ENCODE measurements at places on chromosomes 2 and 18. TPM values are rescaled to one million over a fixed set of nuclear protein-coding genes. Genes with fewer than 3 reads are reported as not detected.

GRCh38 chr2:234146087-234146826, 95.8 kb downstream of the SPP2 start:
- no peak for DNase-seq

- DNase-seq = no peak
Observed at GRCh38 chr2:204715361-204715760, 170.1 kb downstream of the PARD3B start.

GRCh38 chr2:59744436-59744835, 809.0 kb downstream of the BCL11A start:
- no peak for DNase-seq

DNA sequence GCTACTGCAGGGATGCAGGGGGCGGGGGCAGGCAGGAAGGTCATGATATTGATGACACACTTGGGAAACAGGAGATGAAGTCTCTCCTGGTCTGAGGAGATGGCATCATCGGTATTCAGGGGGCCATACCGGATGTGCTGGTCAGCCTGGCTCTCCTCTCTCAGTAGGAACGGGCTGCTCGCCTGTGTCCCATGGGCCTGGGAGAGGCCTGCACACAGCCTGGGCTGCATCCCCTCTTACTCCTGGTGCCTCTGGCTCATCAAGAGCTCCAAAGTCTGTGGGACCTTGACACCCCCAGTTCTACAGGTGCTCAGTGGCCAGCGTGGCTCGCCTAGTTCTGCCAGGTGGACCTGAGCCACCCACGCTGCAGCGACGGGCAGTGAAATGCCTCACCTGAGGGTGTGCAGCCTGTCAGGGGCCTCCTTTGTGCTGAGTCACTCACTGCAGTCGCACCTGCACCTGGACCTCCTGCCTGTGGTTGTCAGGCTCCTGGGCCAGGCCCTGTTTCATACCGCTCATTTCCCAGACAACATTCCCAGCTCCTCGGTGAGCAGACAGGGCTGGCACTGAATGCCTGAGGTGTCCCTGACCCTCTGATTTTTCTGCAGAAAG, 18.6 kb upstream of the CNDP1 start:
- DNase-seq = peak; percentile 47

DNA sequence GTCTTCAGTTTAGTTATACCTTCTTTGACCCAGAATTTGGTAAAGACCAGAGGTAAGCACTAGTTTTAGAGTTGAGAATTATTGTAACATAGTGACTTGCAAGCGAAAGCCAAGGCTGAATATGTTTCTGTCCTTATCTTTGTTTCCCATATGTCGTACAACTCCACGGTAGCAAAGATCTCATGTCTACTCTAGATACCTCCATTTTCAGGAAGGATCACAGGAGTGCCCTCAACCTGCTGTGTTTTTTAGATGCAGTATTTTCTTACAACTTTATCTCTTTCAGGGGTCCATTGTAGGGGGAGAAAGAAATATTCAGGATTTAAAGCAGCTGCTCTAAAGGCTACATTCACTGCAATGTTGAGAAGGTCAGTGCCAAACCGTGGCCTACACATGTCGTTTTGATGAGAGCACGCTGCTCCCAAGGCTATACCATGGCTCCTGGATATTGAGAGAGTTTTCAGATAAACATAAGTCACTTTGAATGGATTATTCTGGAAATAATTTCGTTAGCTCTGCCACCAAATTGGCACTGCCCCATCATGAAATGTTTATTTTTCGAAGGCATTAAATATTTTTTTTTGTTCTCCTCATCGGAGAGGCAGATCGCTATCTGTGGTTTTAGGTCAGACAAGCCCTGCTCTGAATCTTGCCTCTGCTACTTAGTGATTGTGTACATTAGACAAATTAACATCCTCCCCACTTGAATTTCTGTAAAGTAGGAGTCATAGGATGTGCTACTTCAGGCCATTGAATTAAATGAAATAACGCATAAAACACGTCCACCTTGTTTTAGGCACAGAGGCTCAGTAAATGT, 2.1 kb downstream of the RHBDD1 start:
- no peak for DNase-seq

- DNase-seq = no peak
Observed at GRCh38 chr2:202030691-202031090, 3.0 kb upstream of the FZD7 start.

- DNase-seq = no peak
Observed at GRCh38 chr2:85584354-85584856, at the start of gene VAMP5. Gene VAMP5 (plus strand): TSS chr2:85584431. CDS start chr2:85584491, 60 bp downstream.

DNA sequence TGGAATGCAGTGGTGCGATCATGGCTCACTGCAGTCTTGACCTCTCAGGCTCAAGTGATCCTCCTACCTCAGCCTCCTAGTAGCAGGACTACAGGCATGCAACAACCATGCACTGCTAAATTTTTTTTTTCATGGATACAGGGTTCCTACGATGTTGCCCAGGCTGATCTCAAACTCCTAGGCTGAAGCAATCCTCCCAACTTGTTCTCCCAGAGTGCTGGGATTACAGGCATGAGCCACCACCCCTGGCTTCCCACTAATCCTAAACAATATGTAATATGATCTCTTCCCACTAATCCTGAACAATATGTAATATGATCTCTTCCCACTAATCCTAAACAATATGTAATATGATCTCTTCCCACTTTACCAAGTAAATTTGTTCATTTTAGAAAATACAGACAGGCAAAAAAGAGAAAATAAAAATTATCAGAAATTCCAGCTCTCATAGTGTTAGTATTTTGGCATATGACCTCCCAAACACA, 33.7 kb upstream of the C18orf32 start:
- no peak for DNase-seq

GRCh38 chr2:240021488-240022104, 3.5 kb downstream of the NDUFA10 start:
- DNase-seq = peak; percentile 62

- no peak for DNase-seq
Observed at GRCh38 chr2:217444932-217445331, 557.9 kb downstream of the TNS1 start.

GRCh38 chr2:166373951-166374350, 1.8 kb downstream of the SCN9A start:
- no peak for DNase-seq

- DNase-seq = peak; percentile 58
Observed at GRCh38 chr2:66305718-66306117, 129.2 kb upstream of the MEIS1 start.

Gene MRPL53
- total RNA-seq = 19.0 TPM

Gene BAZ2B
- total RNA-seq = 142 TPM

DNA sequence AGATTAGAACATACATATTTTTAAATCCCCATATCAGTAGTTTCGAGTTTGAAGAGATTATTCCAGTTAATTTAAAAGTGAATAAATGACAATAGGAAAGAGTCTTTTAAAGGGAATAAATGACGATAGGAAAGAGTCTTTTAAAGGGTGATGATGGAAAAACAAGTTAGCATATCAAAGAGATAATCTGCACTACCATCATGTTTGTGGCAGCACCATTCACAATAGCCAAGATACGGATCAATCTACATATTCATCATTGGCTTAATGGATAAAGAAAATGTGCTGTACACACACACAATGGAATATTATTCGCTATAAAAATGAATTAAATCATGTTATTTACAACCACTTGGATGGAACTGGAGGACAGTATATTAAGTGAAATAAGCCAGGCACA, 15.0 kb downstream of the ATG16L1 start:
- no peak for DNase-seq

GRCh38 chr2:236164925-236165841, 3.0 kb downstream of the GBX2 start:
- DNase-seq = no peak

Gene KANSL3
- total RNA-seq = 55.6 TPM

GRCh38 chr2:86224645-86225355, 25.5 kb downstream of the MRPL35 start:
- DNase-seq = no peak

DNA sequence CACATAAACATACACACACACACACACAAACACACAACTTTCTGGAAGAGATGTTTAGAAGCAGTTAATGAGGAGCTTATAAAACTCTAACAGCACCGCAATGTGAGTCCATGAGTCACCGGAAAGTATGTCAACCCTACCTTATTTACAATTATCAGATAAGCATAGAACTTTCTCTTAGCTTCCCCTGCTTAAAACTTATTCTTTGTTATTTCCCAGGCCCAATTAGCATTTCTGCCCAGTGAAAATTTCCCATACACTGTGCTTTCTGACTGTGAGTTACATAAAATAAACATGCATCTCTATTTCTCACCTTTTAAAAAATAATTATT, 737.6 kb downstream of the LRP1B start:
- no peak for DNase-seq

Gene COL4A4
- total RNA-seq = 0.53 TPM

Gene RNU2-63P
- total RNA-seq = not detected

DNA sequence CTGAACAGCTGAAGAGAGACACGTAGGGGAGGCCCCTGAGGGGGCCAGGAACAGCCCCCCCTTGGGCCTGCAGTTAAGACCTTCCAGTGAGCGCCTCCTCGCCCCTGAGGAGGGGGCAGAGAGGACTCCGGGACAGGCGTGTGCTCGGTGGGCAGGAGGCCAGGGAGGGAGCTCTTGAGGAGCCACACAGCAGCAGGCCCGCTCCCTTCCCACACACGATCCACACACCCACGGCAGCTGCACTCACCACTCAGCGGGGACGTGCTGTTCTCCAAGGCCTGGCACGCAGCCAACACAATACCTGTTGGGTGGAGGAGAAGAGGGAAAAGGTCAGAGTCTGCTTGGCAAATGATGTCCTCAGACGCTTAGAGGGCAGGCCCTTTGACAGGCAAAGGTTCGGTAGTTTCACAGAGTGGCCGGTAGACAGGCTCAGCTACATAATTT, 39.0 kb downstream of the TGFA start:
- peak; percentile 97 for DNase-seq

DNA sequence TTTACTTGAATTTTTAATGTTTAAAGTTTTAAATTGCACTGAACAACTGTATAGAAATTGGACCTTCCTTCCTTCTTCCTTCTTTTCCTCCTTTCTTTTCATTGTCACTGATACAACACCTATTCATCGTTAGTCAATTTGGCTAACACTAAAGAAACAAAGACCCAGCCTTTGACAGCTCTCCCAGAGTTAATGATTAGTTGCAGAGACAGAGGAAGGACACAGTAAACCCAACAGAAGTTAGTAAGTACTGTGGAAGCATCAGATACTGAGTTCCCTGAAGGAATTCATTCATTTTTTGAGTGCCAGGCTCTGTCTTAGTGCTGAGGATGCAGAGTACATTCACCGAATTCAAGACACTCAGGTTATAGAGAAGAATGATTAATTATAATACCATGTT, 77.9 kb upstream of the RAB27B start:
- no peak for DNase-seq

DNA sequence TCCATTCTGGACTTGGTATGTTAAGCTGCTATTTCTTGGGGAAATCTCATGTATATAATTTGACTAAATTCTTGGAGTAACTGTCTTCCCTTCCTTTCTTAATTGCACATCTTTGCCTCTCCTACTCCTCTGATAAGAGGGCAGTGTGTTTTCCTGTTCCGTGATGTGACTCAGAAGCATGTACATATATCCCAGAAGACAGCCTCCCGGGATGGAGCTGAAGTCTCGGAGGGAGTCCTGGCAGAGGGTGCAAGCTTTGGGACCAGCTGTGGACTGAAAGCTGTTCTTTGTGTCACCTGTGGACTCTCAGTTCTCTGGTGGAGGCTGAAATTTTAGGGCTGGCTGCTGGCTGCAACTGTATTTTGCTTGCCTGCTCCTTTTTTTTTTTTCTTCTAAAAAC, 54.7 kb upstream of the MGAT5 start:
- DNase-seq = no peak

DNA sequence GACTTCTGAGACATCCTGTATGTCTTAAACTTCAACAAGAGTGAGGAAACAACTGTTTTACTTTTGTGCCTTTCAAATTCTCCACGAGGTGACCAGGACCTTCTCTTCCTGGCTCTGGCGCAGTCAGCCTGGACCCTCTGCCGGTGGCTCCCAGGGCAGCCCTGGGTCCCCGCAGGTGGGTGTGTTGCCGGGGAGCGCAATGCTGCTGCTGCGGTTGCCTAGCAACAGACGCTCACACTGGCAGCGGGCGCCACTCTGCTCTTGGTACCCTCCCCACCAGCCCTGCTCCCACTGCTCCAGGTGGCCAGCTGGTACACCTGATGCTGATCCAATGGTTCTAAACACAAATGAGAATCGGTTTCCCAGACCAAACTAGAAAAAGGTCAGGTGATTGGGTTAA, 58.7 kb downstream of the GNAL start:
- no peak for DNase-seq

DNA sequence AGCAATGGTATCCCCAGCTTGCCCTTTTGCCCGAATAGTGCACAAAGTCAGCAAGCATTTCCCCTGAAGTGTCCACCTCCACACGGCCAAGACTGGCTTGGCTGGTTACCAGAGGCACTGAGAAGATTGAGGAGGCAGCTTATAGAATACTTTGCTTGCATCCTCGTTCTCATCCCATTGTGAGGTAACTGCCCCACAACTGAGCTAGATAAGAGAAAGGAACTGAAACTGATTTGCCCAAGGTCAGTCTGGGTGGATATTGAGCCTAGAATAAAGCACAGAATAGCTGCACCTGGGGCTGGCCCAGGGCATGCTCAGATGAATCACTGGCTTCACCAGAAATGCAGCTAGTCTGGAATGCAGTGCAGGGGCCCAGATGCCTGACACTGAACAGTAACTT, 32.7 kb upstream of the MAP4K3 start:
- peak; percentile 69 for DNase-seq

DNA sequence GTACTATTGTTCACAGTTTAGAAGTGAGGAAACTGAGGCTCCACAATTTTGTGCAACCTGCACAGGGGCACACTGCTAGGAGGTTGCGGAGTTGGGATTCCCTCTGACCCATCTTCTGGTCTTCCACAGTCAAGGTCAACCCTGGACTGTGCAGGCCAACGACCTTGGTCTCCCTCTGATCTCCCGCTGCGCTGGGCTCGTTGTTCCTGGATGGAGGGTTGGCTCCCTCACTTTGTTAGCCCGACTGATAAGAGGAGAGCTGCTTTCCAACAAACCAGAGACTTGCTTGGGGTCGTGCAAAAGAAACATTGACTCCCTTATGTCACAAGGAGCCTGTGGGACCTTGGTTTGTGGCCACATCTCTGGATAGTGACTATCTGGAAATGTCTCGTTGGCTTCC, 187.6 kb downstream of the MYCN start:
- no peak for DNase-seq

GRCh38 chr2:34365932-34366331, 766.8 kb upstream of the FAM98A start:
- no peak for DNase-seq

Data from Peyer's patch (tissue), 4 donors.